Panc1 (cell line): ENCODE measurements at places on chromosomes 6 and 20. TPM values are rescaled to one million over a fixed set of nuclear protein-coding genes. Genes with fewer than 3 reads are reported as not detected.

GRCh38 chr6:93567164-93567563, 147.8 kb upstream of the EPHA7 start:
- H3K27ac ChIP-seq: no peak overlapping the region
- H3K4me1 ChIP-seq: no peaks in the 10 kb centered on the region
- no peaks in the 10 kb centered on the region for H3K36me3 ChIP-seq
- no peak for DNase-seq

DNA sequence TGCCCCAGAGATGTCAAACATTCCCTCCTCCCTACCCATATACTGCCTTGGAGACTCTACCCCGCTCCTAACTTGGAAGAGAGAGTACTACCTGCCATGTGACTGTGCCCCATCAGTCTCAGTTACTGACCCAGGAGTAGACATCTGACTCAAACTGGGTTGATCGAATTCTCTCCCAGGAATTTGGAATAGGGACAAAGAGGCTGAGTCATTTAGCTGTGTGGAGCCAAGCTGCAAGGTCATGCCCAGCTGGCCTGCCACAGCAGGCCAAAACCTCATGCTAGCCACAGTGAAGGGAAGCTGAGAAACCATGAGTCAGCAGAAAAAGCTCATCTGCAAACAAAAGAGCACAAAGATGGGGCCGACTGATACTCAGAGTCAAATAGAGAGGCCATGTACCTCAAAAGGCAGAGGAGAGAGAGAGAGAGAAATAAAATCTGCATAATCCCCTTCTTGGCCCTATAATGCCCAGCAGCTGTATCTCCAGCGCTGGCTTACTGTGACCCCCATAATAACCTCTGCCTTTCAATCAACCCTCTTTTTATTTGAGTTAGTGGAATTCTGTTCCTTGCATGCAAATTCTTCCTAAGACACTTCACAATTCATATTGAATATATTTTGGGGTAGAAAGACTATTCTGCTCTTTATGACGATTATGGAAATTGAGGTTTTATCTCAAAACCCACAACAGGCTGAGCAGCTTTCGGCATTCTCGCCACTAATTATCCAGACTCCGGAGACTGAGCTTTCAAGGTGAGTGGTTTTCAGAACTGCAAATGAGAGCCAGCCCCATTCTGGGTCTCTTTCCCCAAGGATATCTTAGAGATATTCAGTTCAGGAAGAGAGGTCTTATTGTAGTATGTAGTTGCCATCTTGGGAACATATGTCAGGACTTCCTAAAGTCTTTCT, 21.4 kb upstream of the AKIRIN2 start:
- DNase-seq: peak; percentile 97
- no peaks in the 10 kb centered on the region for H3K36me3 ChIP-seq
- no peaks in the 10 kb centered on the region for H3K27me3 ChIP-seq

GRCh38 chr6:16766043-16766536, 4.8 kb upstream of the ATXN1 start:
- H3K27me3 ChIP-seq: no peaks in the 10 kb centered on the region
- H3K36me3 ChIP-seq: peaks cover 3% of the 10 kb centered on the region
- DNase-seq: peak; percentile 94
- H3K4me1 ChIP-seq: peaks cover 73% of the 10 kb centered on the region

- no peaks in the 10 kb centered on the region for H3K4me1 ChIP-seq
- H3K36me3 ChIP-seq: no peaks in the 10 kb centered on the region
- no peaks in the 10 kb centered on the region for H3K27me3 ChIP-seq
- no peak for DNase-seq
- H3K4me3 ChIP-seq: no peak overlapping the region
- no peak overlapping the region for H3K27ac ChIP-seq
Measured at GRCh38 chr6:53840027-53840426, 45.2 kb downstream of the LRRC1 start.

TMEM74B gene
- total RNA-seq: 1.1 TPM

- DNase-seq: no peak
- no peak overlapping the region for H3K4me3 ChIP-seq
- H3K36me3 ChIP-seq: no peaks in the 10 kb centered on the region
Measured at GRCh38 chr6:118288355-118289124, 259.6 kb upstream of the PLN start.

DNA sequence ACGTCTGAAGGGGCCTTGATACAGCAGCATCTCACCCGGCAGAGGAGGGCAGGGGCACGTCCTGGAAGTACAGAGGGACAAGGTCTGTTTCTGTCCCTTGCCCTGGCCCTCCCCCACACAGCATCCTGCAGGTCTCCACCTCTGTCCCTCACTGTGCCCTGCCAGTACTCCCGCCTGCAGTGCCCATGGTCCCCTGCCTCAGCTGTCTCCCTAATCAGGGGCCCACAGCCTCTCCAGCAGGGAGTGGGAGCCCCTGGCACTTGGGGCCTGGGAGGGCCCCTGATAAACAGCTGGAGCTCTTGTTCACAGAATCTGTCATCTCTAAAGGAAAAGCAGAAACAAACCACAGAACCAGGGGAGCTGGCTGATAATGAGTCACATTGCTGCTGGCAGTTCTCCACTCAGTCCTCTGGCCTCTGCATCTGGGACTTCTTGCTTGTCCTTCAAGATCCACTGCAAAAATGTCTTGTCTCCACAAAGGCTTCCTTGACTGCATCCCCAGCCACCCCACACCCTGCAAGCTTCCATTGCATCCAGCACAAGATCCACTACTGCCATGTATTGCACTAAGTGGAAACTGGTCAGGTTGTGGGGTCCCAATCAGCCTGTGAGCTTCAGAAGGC, 33.2 kb upstream of the TAF8 start:
- no peak overlapping the region for H3K27ac ChIP-seq
- no peak for DNase-seq
- no peaks in the 10 kb centered on the region for H3K27me3 ChIP-seq

GRCh38 chr6:46056906-46057529, 41.4 kb upstream of the CLIC5 start:
- H3K4me1 ChIP-seq: no peaks in the 10 kb centered on the region; the same call in 1 of the 2 replicates
- H3K27me3 ChIP-seq: no peaks in the 10 kb centered on the region
- H3K36me3 ChIP-seq: no peaks in the 10 kb centered on the region
- no peak overlapping the region for H3K27ac ChIP-seq
- no peak overlapping the region for H3K4me3 ChIP-seq

DNA sequence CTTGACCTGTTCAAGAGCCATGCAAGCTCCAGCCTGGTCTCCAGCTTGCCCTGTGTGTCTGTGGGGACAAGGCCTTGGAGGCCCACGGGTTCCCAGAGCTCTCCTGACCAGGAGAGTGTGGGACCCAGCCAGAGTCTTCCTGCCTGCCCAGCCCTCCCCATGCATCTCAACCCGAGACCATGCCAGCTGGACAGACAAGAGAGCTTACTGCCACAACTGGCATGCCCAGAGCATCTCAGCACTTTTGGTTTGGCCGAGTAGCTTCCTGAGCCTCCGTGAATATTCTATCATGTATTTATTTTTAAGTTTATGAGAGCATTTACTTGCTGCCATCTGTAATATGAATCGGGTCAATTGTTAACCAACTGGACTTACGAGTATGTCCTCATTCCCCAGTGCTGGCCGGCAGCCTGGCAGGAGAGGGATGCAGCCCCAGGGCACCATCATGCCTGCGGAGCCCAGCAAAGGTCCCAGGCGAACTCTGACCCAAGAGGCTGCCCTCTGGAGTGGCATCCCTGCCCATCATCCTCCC, 14.9 kb downstream of the IP6K3 start:
- no peak for DNase-seq
- no peak overlapping the region for H3K4me3 ChIP-seq
- no peaks in the 10 kb centered on the region for H3K4me1 ChIP-seq
- no peaks in the 10 kb centered on the region for H3K36me3 ChIP-seq
- no peaks in the 10 kb centered on the region for H3K27me3 ChIP-seq
